ENCODE measurements at places on chromosomes 4 and X.

DNA sequence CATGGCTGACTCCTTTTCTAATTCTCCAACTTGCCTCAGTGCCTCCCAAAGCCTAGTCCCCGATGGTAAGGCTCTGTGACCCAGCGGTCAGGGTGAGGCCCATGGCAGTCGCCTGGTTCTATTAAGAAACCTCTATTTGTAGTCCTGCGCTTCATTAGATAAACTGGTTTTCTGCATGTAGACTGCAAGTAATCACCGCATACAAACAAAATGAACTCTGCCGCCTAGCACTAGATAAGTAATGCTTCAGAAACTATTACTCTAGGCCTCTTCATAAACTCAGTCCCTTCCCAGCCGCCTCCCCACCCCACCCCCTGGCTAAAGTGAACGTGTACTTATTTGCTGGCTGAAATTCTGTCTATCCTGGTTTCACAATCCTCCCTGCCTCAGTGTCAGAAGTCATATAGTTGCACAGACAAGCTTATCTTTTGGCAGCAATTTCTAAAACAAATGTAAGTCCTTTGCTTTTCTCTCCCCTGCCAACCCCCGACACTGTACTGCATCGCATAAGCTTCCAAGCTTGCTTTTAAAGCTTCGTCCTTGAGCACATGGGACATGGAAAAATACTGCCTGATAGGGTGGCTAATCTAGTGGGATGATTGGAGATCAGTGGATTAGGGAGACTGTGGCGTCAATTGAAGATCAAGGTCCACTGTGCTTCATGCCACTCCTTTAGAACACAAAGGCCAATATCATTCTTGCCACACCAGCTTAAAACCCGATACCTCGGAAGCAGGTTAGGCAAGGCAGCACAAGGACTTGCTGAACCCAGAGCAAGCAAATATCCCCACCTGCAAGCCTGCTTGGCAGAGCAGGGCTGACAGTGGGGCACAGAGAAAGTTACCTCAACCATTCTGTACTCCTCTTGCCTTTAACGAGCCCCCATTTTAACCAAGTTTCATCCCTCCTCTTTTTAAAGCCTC is 125.8 kb downstream of the IRF2 start:
- no peak for DNase-seq

GRCh38 chr4:173176010-173176409 is 7.4 kb downstream of the GALNT7 start:
- no peak for DNase-seq

GRCh38 chr4:54645830-54646229 is 11.9 kb upstream of the KIT start:
- DNase-seq, result no peak

DNA sequence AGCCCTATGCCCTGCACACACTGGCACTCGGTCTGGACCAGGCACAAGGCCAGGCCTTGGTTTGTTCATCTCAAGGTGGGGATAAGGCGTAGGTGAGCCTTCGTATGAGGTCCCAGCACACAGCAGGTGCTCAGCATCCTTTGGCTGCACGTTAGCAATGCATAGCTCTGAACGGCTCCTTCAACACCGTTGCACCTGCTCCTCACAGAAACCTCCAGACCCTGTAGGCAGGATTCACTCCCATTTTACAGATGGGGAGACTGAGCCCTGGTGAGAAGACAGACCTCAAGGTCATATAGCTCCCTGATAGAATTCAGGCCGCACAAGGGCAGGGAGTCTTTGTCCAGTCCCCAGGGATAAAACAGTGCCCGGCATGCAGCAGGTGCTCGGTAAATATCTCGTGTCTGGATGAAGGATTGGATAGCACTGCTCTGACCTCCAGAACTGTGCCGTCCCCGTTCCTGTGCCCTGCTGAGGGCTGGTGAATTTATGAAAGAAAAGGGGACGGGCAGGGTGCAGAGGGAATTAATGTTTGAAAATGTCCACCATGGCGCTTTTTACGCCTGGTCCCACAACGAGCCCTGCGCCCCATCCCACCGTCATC is 2.4 kb downstream of the PPP2R2C start:
- no peak for DNase-seq

DNA sequence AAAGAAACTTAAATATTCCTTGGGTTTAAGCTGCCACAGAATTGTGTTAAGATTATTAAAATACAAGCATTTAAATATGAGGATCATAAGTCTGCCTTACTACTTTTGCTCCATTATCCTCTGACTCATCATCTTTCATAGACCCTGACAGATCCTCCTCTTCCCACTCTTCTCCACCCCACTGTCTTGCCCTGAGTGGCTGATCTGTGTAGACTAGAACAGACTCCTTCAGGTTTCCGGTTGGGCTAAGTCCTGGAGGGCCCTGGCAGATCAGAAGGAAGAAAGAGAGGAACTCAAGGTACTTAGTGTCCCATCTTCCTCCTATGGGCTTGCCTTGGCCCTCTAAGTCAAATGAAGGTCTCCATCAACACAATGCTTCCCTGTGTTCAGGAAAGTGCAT is 30.7 kb downstream of the PALLD start:
- DNase-seq, result no peak

- no peak for DNase-seq
Measured at GRCh38 chr4:142373610-142374009, 472.5 kb downstream of the INPP4B start.

DNA sequence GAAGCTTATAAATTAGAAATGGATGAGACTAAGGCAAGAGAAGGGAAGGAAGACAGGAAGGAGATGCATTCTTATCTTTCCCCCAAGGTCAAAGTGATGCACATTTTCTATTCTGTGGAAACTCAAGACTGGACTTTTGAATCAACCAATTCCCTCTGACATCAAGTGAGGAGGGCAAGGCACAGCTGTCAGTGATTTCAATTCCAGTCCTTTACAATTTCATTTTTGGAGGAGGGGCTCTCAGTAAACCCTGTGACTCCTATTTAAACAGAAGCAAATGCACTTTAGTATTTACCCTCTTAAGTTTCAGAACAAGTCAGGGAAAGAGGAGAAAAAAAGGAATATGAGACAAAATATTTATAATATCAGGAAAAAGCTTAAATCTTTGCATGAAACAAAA is 134.0 kb downstream of the MGST2 start:
- no peak for DNase-seq

DNA sequence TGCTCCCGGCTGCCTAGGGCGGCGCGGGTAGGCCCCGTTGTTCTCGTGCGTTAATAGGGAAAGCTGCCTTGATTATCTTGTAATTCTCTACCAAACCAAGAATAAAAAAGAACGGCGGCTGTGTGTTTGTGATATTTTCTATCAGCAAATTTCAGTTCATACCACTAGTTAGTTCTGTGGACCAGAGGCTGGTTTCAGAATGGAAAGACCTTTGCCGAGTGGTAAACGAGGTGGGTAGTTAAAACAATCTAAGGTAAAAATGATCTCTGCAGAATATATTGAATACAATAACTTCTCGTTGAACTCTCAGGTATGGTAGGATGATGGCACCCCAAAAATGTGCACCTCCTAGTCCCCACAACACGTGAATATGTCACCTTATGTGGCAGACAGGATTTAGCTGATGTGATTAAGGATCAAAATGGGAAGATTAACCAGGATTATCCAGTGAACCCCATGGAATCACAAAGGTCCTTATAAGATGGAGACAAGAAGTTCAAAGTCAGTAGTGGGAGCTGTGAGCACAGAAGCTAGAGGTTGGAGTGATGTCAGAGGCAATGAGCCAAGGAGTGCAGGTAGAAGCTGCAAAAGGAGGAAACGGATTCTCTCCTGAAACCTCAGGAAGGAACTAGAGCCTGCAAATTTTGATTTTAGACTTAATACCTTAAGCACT is 574 bp upstream of the CFAP97 start:
- DNase-seq, result no peak

DNA sequence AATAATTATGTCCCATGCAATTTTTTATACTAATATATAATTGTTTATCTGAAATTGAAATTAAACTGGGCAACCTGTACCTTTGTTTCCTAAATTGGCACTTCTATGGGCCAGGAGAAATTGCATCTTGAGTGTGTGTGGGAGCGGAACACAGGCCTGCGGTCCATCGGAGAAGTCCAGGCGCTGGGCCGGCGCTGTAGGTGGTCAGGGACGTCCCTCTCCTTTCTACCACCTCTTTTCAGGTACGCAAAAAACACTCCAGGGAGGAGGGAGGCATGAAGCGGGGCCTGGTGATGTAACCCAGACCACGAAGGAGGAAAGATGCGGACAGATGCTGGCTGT is 717 bp downstream of the MGAT4D start:
- no peak for DNase-seq

DNA sequence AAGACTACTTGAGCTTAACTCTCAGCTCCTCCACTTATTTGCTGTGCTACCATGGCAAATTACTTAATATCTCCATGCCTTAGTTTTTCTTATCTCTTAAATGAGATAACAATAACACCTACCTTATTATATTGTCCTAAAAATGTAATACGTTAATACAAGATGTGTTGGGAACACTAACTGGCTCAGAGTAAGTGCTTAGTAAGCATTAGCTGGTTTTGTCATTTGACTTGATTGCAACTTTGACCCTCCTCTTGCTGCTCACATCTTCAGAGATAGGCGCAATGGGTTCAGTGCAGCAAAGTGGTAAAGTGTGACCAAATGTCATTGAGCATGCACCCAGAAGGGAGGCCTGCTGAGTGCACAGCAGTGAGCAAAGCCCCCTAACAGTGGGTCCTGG is 294.5 kb upstream of the CLNK start:
- no peak for DNase-seq

DNA sequence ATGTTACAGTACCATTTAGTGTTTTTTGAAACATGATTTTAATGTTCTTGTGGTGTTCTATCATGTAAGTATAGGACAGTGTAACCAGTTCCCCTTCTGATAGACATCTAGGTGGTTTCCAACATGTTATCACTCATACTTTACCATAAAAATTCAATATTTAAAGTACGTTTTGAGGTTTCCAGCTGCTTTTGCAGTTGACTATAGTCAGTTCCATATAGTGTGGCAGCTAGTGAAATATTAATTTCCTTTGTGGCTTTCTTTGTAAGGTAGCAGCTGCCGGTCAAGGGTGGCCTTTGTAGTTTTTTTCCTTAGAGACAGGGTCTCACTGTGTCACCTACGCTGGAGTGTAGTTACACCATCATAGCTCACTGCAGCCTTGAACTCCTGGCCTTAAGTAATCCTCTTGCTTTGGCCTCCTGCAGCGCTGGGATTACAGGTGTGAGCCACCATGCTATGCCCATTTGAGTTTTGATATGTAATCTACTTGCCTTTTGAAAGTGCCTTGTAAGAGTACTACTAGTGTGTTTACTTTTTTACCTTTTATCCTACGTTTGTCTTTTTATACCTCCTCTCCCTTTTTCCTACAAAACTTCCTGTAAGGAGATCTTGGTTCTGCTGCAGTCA is 63.0 kb downstream of the ARHGAP10 start:
- no peak for DNase-seq

DNA sequence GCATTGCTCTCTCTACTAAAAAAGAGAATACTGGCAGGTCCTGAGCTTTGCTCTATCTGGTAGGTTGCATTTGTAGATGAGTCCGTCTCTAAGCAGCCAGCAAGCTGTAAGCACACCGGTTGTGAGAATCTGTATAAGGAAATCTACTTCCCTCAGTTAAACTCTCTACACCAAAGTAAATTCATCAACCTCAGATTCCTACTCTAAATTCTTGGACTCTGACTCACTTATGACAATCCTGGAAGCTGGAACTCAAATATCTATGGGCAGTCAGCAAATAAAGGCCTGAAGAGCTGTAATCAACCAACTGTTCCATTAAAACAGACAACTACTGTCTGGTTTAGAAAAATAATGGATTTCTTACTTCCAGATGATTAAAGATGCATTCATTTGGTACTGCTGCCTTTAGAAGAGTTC is 37.9 kb downstream of the FAT1 start:
- no peak for DNase-seq

DNA sequence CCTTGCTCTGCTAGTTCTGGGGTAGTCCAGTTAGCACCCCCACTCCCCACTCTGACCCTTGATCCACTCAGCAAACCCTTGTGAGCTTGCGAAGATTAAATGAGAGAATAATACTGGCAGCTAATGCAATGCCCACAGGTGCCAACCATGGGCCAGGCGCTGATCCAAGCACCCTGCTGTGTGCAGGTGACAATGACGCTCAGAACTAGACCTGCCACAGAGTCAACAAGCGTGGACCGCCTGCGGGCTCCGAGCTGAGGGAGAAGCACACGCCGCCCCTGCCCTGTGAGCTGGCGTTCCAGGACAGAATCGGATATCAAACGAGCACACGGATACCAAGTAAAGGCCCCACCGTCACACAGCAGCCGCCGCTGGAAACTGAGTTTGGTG is 129.2 kb downstream of the FAM53A start:
- DNase-seq, result no peak

DNA sequence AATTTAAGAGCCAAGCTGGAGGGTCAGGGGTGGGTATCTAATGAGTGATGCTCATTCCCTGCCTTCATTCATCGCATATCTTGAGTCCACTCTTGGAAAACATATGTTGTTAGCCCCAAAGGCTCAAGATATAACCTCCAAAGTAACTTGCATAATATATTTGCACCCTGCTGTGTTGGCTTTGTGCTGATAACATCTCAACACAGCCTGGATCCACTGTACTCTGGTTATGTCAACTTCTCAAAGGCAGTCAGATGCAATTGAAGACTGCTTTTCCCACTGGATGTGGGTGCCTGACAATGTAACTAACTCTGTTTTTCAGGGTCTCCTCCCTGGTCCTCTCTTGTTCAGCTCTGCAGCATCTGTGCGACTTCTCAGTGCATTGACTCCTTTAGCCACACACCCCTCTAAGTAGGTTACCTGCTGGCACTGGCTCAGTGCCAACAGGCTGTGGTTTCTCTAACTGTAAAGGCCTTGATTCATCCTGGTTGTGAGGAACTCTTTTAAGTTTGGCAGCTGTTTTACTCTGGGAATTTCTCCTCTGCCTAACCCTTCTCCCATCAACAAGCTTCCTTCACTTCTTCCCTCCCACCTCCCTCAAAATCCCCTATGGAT is 28.1 kb downstream of the SLC16A2 start:
- DNase-seq, result no peak

GRCh38 chrX:113802837-113803236 is 781.0 kb upstream of the HTR2C start:
- no peak for DNase-seq

GRCh38 chr4:84443523-84443922 is 55.6 kb downstream of the NKX6-1 start:
- DNase-seq, result no peak

DNA sequence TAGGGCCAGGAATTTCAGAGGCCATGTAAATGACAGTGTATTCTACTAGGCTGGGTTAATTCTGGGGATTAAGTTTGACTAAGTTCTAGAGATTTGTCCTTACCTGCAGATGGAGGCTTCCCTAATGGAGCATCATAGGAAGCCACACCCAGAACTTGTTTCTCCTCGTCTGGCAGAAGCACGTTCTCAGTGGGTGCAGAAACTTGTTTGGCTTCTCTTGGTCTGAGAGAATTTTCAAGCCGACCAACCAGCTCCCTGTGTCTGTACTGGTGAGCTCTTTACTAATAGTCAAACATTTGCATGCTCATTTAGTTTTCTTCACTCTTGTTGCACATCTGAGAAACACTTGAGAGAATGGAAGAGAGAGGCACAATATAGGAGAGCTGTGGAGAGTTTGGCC is 907 bp upstream of the ATP10D start:
- no peak for DNase-seq

DNA sequence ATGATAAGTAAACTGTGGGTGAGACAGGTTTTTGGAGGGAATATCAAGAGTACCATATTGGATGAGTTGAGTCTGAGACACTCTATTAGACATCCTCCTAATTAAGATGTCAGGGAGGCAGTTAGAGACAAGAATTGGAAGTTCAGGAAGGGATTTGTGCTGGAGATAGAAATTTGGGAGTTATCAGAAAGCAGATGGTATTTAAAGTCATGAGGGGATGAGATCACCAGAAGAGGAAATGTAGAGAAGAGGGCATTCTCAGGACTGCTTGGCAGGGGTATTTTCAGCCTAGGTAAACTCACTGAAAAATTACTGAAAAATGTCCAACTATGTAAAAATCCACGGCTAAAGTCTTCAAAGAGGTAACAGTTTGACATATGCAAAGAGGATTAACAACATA is 161.6 kb upstream of the PGRMC2 start:
- DNase-seq, result no peak

Data from activated B cell treated with CpG ODN at 0.5 μM for 24 hours (primary cell).